ENCODE measurements at places on chromosomes 5 and 9. TPM values are rescaled to one million over a fixed set of nuclear protein-coding genes. Genes with fewer than 3 reads are reported as not detected.

ADAMTS2 gene
- 0.68 TPM for total RNA-seq

DNA sequence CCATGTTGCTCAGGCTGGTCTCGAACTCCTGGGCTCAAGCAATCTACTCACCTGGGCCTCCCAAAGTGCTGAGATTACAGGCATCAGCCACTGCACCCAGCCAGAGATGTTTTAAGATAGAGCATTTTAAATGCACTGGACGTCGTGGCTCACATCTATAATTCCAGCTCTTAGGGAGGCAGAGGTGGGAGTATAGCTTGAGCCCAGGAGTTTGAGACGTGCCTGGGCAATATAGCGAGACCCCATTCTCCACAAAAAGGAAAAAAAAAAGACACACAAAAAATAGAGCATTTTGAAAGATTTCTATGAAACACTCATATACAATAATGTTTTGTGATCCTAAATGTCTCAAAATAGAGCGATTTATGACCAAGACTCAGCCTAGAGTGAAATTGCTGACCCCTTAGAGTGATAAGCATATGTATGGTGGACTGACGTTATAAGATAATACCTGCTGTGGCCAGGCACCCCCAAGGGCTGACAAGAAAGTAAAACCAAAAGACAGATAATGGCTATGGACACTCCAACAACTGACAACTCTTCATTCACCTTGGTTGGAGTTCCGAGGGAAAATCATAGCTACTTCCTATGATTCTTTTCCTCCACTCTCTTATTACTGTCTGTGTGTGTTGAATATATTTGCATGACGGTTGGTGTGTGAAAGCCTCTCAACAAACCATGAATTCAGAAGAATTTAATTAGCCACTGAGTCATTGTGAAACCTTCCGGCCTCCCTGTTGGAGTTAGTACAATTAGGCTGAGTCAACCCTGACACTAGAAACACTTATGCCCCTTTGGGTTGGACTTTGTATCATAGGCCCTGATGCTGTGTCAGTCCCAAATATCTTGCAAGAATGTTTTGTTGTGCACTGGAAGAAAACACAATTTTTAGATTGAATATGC lies 526.5 kb upstream of the NUDT12 start:
- no peak for DNase-seq

GRCh38 chr5:87233143-87233542 lies 34.5 kb upstream of the RASA1 start:
- no peak for DNase-seq

- no peak for DNase-seq
These were observed 8.3 kb downstream of the NANS start for GRCh38 chr9:98064623-98065392.

SEMA5A gene
- 5.4 TPM for total RNA-seq

DNA sequence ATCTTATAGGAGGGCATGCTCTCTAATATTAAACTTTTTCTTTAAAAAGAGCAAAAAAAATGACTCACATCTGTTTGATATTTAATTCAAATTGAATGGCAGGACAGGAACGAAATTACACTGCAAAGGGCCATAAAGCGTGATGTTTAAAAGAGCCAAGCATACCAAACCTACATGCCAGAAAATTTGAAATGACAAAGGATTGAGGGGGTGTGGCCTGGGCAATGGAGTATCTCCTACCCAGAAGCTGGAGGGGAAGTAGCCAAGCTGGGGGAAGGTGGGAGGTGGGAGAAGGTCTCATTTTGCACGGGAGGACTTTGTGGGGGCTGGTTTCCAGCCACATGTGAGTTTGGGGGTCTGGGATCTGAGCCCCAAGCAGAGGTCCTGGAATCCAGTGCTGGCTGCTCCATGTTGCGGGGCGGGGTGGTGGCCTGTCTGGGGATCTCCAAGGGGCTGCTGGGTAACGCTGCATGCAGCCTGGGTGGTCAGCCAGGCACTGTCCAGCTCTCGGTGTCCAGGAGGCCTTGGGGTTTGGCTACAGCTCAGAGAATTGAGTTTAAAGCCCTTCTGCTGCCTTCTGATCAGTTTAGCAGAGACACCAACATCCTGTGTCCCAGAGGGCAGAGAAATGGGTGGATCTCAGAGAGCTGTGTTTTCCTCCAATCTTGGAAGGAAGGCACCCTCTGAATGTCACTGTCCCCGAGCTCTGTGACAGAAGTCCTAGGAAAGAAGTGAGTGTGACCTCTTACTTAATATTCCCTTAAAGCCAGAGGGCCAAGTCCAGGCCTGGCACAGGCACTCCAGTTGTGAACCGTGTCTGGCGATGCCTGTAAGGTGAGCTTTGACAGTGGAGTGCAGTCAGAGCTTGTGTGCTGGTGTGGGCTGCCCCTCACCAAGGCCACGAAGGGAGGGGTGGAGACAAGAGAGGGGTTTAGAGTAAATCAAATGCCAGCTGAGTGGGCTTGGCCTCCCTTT lies 7.6 kb downstream of the DCANP1 start:
- no peak for DNase-seq

- no peak for DNase-seq
These were observed 34.2 kb upstream of the CDC42SE2 start for GRCh38 chr5:131229623-131230022.

C5 gene
- 1.7 TPM for total RNA-seq

GRCh38 chr5:8341406-8341805 lies 472.5 kb downstream of the MTRR start:
- DNase-seq: no peak

- no peak for DNase-seq
These were observed 363.6 kb downstream of the ANXA1 start for GRCh38 chr9:73515216-73515615.

MEGF10 gene
- total RNA-seq: 15.5 TPM

GRCh38 chr5:41482715-41483114 lies 27.7 kb downstream of the PLCXD3 start:
- DNase-seq: no peak

GRCh38 chr5:174398171-174398570 lies 326.2 kb upstream of the MSX2 start:
- DNase-seq: no peak

GRCh38 chr5:89303033-89303480 lies 420.1 kb upstream of the MEF2C start:
- no peak for DNase-seq

GRCh38 chr9:117763314-117763713 lies 59.1 kb downstream of the TLR4 start:
- DNase-seq: no peak

DNA sequence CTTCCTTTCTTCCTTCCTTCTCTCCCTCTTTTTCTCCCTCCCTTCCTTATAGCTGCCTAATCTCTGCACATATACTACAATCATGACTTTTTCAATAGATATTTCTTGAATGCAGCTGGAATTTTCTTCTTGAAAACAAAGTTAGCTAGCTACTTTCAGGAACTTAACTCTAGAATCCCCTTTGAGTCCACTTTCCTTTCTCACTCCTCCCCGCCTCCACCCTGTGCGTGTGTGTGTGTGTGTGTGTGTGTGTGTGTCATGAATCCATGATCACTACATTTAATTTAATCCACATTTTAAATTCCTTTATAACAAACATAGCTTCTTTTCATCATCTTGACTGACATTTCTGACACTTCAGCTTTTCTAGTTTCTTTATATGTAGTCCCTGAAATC lies 167.5 kb upstream of the KLF9 start:
- DNase-seq: no peak

GRCh38 chr9:129176701-129177442 lies 1.2 kb downstream of the IER5L start:
- no peak for DNase-seq

TOR4A gene
- total RNA-seq: 81.4 TPM

- DNase-seq: no peak
These were observed 827.6 kb upstream of the ACO1 start for GRCh38 chr9:31556667-31557463.

- no peak for DNase-seq
These were observed at the start of gene BARX1 for GRCh38 chr9:93955111-93955980. Gene BARX1, minus strand, starts transcription at chr9:93955355. Its CDS starts 209 bp downstream, at chr9:93955146.

NME5 gene
- 5.8 TPM for total RNA-seq

DEPDC1B gene
- 3.4 TPM for total RNA-seq

GRCh38 chr5:23139338-23140171 lies 286.4 kb upstream of the CDH12 start:
- DNase-seq: no peak

DNA sequence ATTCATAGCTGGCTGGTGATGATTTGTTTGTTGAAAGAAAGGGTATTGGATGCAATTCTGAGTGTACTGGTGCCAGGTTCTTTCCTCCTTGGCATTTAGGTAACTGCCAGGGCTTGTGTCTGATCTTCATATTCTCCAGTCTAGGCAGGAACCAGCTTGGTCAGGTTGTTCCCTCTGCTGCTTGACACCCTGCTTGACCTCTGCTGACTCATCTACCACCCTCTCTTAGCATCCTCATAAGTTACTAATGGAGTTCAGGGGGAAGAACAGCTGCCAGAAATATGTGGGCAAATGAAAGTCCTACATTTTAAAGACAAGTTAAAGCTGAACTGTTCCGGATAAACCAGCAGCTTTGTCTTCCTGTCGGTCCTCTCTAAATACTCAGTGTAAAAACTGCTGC lies 116.1 kb upstream of the TNC start:
- no peak for DNase-seq

DNA sequence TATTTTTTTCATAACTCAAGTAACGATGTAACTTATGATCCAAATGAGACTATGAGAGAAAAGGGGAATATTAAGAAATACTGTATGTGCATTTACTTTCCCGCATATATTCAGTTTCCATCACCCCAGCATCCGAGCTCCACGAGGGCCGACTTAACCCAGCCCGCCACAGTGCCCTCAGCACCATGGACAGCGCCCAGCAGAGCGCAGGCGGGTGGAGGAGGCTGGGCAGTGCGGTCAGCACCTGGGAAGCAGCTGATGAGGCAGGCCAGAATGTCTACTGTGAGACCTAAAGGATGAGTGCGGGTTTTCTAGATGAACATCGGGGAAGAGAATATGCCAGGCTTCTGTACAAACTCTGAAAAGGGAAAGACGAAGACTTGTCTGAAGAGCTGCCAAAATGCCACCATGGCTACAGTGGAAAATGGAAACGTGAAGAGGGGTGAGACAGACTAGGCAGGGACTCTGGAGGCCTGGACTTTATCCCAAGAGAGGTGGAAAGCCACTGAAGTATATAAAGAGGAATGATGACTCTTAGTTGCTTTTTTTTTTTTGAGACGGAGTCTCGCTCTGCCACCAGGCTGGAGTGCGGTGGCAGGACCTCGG lies 34.5 kb upstream of the MED27 start:
- DNase-seq: no peak

DNA sequence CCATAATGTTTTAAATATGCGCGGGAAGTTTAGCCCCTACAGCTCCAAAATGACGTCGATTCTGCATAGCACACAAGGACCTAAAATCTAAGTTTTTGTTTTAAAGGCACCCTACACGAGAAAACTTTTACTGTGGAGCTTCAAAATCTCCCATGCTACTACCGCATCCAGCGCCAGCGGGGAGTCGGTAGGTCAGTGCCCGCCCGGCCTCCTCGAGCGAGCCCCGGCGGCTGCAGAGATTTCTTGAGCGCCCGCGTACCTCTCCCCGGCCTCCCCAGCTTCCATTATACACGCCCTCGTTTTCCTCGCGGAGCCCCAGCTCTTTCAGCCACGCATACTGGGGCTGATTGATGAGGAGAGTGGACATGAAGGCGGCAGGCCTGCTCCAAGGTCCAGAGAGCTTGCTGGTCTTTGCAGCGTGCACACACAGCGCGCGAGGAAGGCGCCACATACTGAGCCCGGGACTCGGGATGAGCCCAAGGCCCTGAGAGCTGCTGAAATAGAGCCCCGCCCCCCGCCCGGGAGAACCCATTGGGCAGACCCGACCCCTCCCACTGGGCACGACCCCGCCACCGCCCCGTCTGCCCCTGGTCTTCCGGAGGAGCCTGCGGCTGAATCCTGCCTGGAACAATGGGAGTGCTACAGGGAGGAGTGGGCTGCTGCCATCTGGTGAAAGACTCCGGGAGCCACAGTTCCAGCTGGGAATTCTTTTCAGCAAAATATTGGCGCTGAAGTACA lies at the start of gene ALDH7A1:
ALDH7A1 (minus strand) TSS at position 472 of the 738 bp plus-strand sequence; CDS start at position 451, 21 bp downstream.
- peak; percentile 56 for DNase-seq

GRCh38 chr5:7872517-7873130 lies 3.7 kb downstream of the MTRR start:
- no peak for DNase-seq

DNA sequence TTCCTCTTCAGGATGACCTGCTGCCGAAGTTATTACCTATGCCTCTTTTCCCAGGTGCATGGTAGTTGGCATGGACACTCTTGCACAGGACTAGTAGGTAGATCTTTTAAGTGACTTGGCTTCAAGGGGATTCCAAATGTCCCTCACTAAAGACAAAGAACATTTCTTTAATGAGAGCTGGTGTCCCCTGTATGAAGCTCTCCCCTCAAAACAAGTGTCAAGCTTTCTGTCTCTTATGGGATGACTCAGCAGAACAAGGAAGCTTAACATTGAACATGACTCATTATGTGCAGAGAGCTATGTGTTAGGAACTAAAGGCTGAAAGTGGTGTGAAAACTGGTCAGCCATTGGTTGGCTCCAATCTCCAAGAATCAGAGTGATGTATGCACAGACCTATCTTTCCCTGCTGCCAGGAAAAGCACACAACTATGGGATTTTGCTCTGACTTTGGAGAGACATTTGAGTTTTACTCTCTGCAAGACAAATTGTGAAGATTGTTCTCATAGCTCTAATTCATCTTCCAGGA lies 120.5 kb downstream of the PRDM6 start:
- peak; percentile 16 for DNase-seq

- DNase-seq: no peak
These were observed 850.2 kb upstream of the NUDT12 start for GRCh38 chr5:104412649-104413240.

CATSPER3 gene
- not detected for total RNA-seq

GRCh38 chr5:116520771-116521170 lies 53.9 kb downstream of the SEMA6A start:
- no peak for DNase-seq

- no peak for DNase-seq
These were observed 104.9 kb upstream of the RUSC2 start for GRCh38 chr9:35385042-35385441.

OR1L6 gene
- not detected for total RNA-seq

REXO4 gene
- total RNA-seq: 25.6 TPM

DNA sequence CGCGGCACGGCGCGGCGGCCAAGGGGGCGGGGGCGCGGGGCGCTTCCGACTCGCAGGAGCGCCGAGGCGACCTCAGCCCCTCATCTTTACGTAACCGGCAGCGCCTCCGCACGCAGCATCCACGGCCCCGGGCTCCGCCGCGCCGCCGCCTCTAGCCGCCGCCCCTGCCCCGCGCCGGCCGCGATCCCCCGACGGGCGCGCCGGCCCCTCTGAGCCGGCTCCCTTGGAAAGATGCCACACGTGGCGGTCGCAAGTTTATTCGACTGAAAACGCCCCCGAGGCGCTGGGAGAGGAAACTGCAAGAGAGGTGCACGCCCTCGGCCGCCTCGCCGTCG lies 1.0 kb downstream of the KLF9 start:
- no peak for DNase-seq

MCTP1 gene
- 9.0 TPM for total RNA-seq

GRCh38 chr9:124222109-124222508 lies 35.6 kb upstream of the NEK6 start:
- no peak for DNase-seq

GRCh38 chr9:77766587-77766986 lies 118.5 kb upstream of the GNA14 start:
- DNase-seq: no peak

GRCh38 chr9:14366076-14366475 lies 52.1 kb upstream of the NFIB start:
- DNase-seq: no peak

Measured in glomerular endothelial cell (primary cell).